Mucosa of gallbladder (tissue), 1 donor: ENCODE measurements at places on chromosomes 12 and 14.

- DNase-seq = no peak
These were observed 218.9 kb downstream of the ITPR2 start for GRCh38 chr12:26614011-26614616.

DNA sequence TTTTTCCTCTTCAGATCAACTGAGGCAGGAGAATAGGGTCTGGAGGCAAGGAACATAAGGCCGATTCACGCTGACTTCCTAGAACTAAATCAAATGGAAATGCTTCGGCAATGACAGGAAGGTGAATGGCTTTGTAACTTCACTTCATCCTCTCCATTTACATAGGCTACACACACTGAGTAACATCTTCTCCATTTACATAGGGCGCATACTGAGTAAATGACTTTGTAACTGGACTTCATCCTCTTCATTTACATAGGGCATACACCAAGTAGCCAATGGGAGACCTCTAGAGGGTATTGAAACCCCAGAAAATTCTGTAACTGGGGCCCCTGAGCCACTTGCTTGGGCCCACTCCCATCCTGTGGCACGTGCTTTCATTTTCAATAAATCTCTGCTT, 71.0 kb upstream of the CPSF6 start:
- DNase-seq = no peak

GRCh38 chr12:75862692-75863471, 168.7 kb downstream of the PHLDA1 start:
- DNase-seq = no peak

- no peak for DNase-seq
These were observed 954.9 kb downstream of the DIO2 start for GRCh38 chr14:79256380-79256779.

GRCh38 chr12:44968965-44969364, 81.9 kb downstream of the DBX2 start:
- no peak for DNase-seq

DNA sequence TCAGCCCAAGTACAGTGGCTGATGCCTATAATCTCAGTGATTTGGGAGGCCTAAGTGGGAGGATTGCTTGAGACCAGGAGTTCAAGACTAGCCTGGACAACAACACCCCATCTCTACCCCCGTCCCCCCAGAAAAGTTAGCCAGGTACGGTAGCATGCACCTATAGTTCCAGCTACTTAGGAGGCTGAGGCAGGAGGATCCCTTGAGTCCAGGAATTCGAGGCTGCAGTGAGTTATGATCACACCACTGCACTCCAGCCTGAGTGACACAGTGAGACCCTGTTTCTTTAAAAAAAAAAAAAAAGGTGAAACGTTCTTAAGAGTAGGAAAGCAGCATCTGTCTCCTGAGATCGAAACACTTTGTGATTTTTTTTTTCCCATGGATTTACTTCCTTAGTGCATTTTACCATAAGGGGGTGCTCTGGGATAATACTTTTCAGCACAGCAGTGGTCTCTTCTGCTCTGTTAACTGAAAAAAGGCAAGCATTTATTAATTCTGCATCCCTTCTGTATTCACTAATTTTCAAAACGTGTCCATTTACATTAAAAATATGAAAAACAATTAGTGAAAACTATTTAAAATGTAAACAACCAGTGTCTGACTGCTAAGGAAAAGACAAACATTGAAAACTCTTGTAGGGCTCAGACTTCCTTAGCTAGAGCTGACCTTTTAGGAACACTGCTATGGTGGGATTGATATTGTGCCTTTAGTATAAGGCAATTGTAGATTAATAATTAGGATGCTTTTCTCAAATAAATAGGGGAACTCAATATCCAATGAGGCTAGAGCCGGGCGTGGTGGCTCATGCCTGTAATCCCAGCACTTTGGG, 31.2 kb upstream of the USP44 start:
- no peak for DNase-seq

DNA sequence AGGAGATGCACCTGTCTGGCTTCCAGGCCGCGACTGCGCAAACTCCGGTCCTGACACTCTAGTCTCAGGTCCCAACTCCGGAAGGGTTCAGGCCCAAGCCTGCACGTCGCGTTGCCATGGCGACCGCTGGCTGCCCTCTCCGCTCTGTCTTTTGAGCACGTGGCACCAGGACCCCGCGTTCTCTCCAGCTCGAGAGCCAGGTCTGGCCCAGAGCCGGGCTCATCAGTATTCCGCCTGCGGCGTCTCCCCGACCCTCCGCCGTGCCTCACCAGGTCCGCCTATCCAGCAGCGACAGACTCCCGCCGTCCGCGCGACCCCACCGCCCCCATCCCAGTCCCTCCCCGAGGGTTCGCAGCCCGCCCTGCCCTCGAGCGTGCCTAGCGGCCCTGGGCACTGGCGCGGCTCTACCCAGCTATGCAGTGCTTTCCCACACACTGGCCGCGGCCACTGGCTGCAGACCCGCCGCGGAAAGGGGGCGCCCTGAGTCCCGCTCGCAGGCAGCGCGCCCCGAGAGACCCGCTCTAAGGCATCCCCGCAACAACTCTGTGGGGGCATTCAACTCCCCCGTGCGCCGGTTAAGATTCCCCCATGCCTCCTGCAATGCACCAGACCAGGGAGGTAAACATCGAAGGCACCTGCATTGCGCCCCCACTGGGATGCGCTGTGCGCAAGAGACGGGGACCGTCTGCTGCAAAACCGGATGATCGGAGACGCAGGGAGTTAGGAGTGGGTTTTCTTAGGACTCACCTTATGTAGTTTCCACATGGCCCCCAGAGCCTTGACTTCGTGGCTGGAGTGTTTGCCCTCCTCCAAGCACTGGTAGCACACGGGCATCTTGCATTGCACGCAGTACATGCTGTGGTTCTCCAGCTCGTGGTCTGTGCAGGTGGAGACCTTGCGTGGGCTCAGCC, 1.3 kb downstream of the TRIM9 start:
- DNase-seq = no peak

GRCh38 chr12:6860942-6861341, 6.4 kb upstream of the TPI1 start:
- no peak for DNase-seq

DNA sequence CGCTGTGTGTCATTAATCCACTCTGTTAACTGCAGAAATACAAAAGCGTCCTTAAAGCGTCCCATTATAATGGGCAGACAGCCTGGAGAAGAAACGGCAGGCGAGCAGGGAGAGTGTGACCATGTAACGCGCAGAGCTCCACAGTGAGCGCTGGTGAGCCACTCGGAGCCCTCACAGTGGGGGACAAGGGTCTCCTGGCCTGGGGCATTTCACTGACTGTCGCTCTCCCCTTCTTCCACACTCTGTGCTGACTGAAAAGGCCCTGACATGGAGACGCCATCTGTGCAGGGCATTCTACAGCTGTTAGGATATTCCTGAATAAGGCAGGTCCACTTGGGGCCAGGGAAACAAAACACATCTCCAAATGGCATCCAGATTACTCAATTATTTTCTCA, 24.2 kb downstream of the CCDC92 start:
- DNase-seq = no peak

GRCh38 chr12:105020241-105020962, 34.3 kb downstream of the NOPCHAP1 start:
- no peak for DNase-seq

DNA sequence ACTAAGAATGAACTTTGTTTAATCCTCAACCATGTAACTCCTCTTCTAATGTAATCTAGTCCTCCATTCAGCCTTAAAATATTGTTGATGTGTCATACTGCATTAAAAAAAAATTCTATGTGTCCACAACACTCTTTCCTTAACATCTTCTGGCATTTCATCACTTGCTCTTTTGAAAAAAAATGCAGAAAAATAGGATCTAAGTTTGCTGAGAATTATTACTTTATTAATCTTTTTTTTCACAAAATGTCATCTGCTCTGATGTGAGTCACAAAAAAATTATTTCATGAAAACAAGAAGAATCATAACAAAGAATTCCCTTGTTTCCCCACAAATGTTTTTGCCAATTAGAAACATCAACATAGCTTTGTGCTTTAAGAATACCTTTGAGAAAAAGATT, 410.1 kb upstream of the MGAT4C start:
- DNase-seq = no peak
